ENCODE measurements at places on chromosomes 5 and 9.

DNA sequence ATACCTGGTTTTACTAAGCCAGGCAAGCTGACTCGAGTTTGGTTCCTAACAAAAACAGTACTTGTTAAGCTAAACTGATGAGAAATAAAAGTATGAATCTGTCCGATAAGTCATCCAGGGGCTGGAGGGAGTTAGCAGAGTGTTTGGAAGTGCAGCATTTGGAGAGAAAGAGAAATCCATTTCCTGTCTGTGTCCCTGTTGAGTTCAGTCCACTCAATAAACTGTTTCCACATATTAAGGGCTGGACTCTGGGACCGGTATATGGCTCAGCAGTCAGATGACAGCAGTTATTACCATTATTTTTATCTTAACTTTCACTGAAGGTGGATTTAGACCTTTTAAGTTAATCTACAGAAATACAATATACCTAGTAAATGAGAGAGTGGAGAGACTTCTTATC lies 130.6 kb upstream of the ADRA1B start:
- no peak for DNase-seq

DNA sequence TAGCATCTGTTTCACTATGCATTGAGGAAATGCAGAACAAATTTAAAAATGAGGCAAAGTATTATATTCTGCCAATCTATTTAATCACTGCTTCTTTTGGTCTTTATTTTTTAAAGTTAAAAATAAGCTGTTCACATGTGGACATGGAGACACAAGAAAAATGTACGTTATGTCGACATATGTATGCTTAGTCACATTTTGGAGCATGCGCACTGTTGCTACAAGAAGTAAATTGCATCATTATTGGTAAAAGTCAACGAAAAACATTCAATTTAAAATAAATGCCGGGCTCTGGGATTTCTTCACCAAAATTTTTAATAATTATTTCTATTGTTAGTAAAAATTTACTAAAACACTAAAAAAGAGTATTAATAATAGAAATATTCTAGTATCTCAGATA lies 876.3 kb upstream of the CTNND2 start:
- no peak for DNase-seq

- DNase-seq, result no peak
Measured at GRCh38 chr5:127426661-127427060, 90.8 kb upstream of the PRRC1 start.

DNA sequence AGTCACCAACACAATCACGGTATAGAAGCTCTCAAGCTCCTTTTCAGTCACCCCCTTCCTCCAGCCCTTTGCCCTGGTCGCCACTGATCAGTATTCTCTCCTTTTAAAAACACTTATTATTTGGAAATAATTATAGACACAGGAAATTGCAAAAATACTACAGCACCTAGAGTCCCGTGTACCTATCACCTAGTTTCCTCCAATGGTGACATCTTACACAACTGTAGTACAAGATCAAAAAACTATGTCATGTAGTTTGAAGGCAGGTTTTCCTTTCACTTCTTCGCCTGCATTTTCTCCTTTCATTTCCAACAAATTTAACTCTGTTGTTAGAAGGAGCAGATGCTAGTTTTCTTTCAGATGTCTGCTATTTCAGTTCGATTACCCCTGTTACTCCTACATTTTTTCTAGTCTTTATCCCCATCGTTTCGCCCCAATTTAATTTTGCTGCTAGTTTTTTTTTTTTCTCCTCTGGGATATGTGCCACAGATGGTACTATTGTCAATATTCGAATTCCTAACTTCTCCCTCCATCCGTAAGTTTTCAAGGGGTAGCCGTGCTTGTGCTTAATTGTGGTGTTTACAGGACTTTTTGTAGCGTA lies 612 bp upstream of the ATG10 start:
- DNase-seq, result peak; percentile 4

DNA sequence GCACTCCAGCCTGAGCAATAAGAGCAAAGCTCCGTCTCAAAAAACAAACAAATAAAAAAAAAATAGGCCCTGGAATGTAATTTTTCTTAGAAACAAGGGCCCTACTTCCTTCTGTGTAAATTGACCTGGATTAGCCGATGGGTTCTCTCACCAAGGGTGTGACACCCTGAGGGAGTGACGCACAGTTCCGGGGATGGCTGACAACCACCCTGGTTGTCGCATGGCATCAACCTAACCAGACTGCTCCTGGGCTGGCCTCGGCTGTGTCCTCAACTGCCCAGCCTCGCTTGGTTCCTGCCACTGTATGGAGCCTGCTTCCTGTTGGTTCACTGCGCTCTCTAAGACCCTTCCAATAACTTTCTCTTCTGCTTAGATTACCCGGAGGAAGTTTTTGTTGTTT lies 51.2 kb upstream of the SPATA31D4 start:
- DNase-seq, result no peak

- DNase-seq, result no peak
Measured at GRCh38 chr5:74272024-74272775, 368.3 kb downstream of the ENC1 start.

DNA sequence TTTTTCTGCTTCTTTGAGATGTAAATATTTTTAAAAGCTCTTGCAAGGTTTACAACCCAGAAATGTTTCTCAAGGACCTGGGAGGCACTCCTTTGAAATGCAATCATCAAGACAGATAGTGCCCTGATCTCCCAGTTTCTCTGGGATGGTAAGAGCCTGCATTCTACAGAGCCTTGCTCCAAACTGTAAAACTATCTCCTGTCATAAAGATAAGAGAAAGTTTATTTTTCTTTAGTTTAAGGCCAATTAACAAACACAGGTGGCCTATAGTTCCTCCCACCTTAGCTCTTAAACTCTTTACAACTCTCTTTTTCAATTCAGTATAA lies 1231.1 kb upstream of the NUDT12 start:
- DNase-seq, result no peak

- DNase-seq, result no peak
Measured at GRCh38 chr9:28915202-28915930, 1342.1 kb upstream of the C9orf72 start.

- DNase-seq, result no peak
Measured at GRCh38 chr9:71758785-71759184, 9.5 kb downstream of the CEMIP2 start.

- no peak for DNase-seq
Measured at GRCh38 chr9:135520916-135521607, at the start of gene LCN1. Gene LCN1 (plus strand): TSS chr9:135521440. CDS start chr9:135521498, 58 bp downstream.

GRCh38 chr9:78620764-78621163 lies 323.8 kb downstream of the PSAT1 start:
- DNase-seq, result no peak

DNA sequence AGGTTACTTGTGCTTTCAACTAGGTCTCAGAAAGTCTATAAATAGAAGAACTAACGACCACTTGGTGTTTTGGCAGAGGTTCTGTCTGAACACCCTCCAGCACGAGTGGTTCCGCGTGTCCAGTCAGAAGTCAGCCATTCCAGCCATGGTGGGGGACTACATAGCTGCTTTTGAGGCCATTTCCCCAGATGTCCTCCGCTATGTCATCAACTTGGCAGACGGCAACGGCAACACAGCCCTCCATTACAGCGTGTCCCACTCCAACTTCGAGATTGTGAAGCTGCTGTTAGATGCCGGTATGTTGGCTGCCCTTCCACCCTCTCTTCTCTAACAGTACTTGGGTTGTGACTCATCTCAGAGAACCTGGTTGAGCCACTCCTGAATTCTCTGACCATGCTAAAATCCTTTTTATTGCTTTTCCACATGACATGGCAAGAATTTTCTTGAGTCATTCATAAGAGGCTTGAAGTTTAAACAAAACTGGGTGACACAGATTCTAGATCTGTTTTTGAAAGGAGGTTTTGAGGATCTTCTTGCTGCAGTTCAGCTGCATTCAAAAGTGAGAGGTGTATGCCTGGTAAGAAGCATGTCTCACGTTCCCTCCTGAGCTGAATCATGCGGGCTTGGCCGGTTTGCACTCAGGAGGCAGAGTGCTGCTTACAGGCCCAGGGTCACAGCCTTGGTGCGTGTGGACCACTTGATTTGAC lies 103.1 kb upstream of the DMRT1 start:
- DNase-seq, result no peak

- DNase-seq, result no peak
Measured at GRCh38 chr9:125161284-125161918, 18.1 kb upstream of the SCAI start.

GRCh38 chr5:77946381-77947040 lies 170.4 kb upstream of the TBCA start:
- DNase-seq, result no peak

- DNase-seq, result no peak
Measured at GRCh38 chr9:92576175-92576574, 40.4 kb upstream of the ECM2 start.

DNA sequence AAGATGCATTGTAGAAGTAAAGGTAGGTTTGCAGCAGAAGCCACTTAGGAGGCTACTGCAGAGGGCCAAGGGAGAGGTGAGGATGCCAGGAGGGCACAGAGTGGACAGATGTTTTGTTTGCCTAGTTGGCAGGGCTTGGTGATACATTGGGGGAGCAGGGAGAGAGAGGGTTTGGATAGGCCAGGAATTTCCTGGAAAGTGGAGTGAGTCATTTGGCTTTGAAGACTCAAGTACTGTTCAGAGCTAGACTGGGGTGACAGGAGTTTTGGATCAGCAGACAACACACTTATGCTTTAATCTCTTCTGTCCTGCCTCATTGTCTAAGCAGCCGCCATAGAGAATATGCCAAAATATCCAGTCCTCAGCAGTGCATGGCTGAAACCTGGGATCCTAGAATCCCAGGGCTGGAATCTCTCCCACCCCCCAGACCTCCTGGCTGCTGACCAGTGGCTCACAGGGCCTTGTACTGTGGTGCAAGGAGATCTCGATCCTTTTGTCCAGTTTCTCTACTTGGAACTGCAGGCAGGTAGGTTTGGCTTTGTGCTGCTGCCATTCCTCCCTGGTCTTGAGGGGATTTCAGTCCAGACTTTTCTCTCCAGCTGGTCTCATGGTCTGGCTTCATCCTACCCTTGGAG lies 11.0 kb downstream of the TMEM268 start:
- no peak for DNase-seq

GRCh38 chr5:133729800-133730199 lies 117.5 kb upstream of the FSTL4 start:
- no peak for DNase-seq

DNA sequence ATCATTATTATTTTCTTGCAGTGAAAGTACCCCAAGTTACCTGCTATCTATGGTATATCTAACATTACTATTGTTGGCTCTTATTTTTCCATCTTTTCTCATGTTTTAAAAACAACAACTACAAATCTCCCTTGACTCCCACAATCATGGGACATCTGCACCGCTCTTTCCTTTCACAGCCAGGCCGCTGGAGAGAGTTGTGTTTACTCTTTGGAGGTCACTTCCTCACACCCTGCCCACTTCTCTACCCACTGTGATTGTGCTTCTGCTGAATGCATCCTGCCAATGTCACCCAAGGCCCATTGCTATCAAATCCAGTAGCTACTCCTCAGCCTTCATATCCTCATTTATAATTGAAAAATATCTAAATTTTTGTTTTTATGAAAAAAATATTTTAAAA lies 29.7 kb downstream of the SLC28A3 start:
- no peak for DNase-seq

- no peak for DNase-seq
Measured at GRCh38 chr9:69900406-69900805, 79.8 kb downstream of the CFAP95 start.

GRCh38 chr5:38117784-38118479 lies 140.4 kb upstream of the EGFLAM start:
- no peak for DNase-seq

- DNase-seq, result no peak
Measured at GRCh38 chr5:167348251-167348926, 943.1 kb upstream of the WWC1 start.

- DNase-seq, result no peak
Measured at GRCh38 chr5:97355775-97356174, 172.7 kb upstream of the RIOK2 start.

DNA sequence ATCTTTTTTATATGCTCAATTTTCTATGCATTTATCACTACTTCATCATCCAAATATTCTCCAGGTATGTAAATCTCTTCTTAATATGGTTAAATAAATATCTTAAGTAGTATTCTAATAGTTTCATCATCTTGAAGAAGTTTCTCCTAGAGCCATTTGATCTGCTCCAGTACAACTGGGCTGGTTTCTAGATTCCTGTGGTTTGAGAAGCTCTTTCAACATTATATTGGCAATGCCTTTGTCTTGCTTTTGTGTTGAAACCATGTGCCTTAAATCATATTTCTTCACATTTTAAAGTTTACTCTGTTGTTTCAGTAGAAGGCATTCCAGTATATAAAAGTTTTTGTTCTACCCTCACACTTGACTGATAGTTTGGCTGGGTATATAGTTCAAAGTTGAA lies 27.6 kb downstream of the MBLAC2 start:
- no peak for DNase-seq

GRCh38 chr5:598564-598890 lies 13.6 kb upstream of the CEP72 start:
- no peak for DNase-seq

DNA sequence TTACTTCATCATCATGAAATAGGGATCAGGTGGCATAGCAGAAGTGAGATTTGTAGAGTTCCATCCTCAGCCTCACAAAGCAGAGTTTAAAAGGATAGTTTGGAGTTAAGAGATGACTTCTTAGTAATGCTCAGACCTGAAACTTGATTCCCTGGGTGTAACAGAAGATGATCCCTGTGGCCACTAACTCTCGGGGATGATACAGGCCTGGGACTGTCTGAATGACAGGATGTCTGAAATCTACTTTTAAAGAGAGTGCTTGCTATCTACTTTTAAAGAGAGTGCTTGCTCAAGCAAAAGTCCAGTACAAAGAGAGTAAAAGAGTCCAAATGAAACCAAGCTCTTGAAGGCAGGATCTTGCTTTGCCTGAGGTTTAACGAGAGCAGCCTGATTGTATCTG lies 14.6 kb downstream of the ADAMTS16 start:
- DNase-seq, result no peak

DNA sequence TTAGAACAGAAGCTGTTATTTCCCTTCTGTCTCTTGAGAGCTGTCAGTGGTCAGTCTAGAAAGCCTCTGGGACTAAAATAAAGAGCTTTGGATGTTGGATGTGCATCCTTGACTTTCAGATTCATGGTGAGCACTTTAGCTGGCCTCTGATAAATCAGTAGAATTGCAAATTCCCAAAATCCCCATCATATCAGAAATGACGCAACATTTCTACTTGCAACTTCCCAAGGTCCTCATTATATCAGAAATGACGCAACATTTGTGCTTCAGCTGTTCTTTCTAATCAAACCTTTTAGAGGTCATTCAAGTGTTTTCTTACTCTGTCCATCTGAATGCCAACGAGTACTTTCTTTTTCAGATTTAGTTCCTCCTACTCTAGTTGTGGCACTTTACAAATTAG lies 167.3 kb upstream of the MOCS2 start:
- DNase-seq, result no peak

GRCh38 chr9:71795097-71795813 lies 26.9 kb upstream of the CEMIP2 start:
- DNase-seq, result no peak

- no peak for DNase-seq
Measured at GRCh38 chr5:90802474-90803317, 244.1 kb downstream of the ADGRV1 start.

GRCh38 chr5:69509212-69509611 lies 16.6 kb downstream of the OCLN start:
- no peak for DNase-seq

GRCh38 chr5:756171-756570 lies 28.4 kb downstream of the ZDHHC11B start:
- DNase-seq, result no peak

GRCh38 chr5:150338546-150338945 lies 19.0 kb upstream of the TCOF1 start:
- DNase-seq, result no peak
